Cardiac ventricle fibroblast (primary cell): ENCODE measurements at places on chromosomes 16 and 17. TPM values are rescaled to one million over a fixed set of nuclear protein-coding genes. Genes with fewer than 3 reads are reported as not detected.

CD79B gene
- total RNA-seq: 0.31 and 1.0 TPM in 2 replicates

CDH3 gene
- 0.05 TPM in 1 of 2 replicates, not detected in the other for total RNA-seq

WNT3 gene
- 0.05 and 0.56 TPM in 2 replicates for total RNA-seq

GJD3 gene
- 3.8 and 12.1 TPM in 2 replicates for total RNA-seq

RBL2 gene
- 29.0 and 39.7 TPM in 2 replicates for total RNA-seq

TEKT3 gene
- not detected in 2 replicates for total RNA-seq

JPH3 gene
- total RNA-seq: not detected in 2 replicates

GNAO1 gene
- not detected in 2 replicates for total RNA-seq

MRPL12 gene
- total RNA-seq: 52.2 and 52.5 TPM in 2 replicates

SPIRE2 gene
- total RNA-seq: 2.3 and 4.4 TPM in 2 replicates
